ENCODE measurements at places on chromosomes 1 and 21.

DNA sequence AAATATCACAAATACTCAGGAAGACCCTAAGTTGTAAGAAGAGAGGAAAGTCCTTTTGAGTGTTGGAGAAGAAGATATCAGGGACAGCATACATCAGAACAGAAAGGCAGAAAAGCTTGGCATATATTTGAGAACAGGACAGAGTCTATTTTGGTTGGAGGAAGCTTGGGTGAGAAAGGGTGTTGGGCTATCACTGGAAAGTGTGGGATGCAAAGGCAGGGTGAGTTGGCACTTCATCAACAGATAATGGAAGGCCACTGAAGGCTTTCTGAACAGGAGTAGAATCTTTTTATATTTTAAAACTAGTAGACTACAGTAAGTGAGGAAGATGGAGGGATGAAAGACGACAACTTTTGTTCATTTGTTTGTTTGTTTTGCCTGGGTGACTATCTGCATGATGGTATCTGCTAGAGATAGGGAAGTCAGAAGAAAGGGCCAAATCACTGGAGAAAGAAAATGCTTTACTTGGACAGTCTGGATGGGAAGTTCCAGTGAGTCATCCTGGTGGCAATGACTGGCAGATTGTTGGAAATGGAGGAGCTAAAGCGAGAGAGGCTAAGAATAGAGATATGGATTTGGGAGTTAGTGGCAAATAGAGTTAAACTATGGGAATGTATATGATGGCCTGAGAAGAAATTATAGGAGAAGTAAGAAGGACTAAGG, 33.7 kb upstream of the KCNA2 start:
- no peak for DNase-seq

DNA sequence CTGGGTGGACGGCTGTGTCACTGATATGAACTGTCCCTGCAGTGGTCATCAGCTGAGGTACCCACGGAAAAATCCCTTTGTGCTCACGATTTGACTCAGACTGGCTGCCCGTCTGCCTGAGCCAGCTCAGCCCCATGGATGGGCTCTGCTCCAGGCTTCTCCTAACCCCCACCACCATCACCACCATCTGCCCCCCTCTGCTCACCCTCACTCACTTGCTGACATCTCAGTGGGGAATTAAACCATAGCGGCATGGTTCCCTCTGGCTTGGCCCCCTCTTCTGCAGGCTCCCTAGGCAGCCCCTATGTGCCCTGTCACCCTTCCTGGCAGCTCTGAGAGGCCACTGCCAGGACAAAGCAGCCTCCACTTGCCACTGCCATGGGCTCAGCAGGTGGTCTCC, 17.3 kb downstream of the SLC6A9 start:
- DNase-seq = no peak

DNA sequence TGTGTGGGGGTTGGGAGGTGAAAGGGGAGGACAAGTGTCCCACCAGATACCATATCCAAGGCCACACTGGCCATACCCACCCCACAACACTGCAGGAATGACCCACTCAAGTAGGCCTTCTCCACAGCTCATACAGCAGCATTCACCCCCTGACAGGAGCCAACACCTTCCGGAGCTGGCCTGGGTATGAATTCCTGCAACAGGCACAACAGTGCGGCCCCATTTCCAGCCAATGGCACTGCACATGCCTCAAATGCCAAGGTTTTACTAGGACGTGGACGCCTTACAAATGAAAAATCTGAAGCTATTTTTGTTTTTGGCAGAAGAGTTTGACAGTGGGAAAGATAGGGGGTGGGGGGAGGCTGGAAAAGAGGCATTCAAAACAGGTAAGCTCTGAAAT, 2.0 kb downstream of the KCND3 start:
- no peak for DNase-seq

GRCh38 chr1:158611916-158612315, 6.8 kb downstream of the OR10Z1 start:
- no peak for DNase-seq

DNA sequence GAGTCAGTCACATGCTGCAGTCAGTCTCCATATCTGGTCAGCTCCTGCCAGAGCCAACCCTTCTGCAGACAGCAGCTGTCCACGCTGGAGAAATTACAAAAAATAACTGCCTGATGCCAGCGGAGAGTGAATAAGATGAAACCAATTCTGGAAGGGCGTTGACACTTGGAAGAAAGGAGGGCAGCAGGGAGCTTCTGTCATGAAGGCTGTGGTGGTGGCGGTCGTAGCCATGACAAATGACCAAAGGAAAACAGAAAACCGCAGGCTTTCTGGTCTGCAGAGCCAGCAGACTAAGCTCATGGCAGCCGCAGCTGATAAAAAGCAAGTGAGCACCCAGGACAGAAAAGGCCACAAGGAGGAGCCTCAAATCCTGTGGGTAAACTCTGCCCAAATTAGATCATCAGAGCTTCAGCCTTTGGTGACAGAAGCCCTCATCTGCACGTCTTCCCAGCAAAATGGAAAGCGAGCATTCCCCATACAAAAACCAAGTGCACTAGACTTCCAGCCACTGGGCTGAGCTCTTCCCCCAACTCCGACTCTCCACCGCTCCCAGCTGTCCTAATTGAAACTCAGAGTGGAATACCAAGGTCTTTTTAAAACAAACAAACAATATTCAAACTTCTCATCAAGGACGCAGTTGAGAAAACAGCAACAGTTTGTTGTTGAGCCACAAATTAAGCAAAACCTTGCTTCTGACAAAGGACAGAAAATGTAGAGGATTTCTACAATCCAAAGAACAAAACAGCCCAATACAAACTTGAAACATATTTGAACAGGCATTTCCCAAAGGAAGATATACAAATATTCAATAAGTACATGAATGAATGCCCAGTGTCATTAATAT, 28.7 kb downstream of the RSPH1 start:
- DNase-seq = peak; percentile 30

DNA sequence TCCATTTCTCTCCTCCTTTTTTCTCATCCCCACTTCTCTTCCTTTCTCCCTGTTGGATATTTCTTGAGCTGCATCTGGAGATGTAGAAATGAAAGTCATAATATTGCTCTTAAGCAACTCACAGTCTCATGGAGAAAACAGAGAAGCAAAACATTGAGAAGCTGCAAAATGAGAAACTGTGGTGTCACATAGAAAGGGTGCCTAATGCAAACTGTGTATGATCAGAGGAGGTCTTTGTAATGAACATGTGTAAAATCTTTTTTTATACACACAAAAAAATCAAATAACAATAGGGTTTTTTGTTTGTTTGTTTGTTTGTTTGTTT, 11.8 kb upstream of the SLAMF7 start:
- no peak for DNase-seq

GRCh38 chr1:72371259-72372035, 89.1 kb upstream of the NEGR1 start:
- no peak for DNase-seq

DNA sequence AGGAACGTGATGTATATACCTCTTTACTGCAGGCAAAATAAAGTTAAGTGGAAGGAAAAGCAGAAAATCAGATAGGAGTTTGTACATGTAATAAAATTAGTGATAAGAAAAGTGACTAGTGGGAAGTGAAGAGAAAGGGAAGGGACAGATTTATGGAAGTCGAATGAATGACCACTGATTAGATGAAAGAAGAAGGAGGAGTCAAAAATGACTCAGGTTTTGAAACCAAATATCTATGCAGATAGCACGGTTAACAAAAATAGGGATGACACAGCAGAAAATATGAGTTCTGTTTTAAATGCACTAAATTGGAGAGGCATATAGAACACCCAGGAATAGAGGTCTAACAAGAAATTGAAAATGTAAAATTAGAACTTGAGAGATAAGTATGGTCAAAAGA, 128.0 kb downstream of the HMCN1 start:
- no peak for DNase-seq

- DNase-seq = no peak
These were observed 49.6 kb downstream of the CD58 start for GRCh38 chr1:116521186-116521585.

DNA sequence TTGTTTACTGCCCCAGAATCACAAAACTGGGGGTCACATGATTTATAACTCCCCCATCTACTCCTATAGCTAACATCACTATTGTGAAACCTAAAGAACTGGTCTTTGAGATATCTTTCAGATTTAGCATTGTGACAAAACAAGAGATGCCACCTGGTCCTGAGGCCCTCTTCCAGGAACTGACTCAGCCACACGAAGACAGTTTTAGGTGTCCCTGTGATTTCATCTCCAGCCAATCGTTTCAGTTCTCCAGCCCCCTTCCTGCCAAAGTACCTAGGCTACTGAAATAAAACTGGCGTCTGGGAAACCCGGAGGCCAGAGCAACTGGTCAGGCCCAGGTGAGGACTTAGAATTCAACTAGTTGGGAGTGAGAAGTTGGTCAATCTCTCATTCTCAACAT, 36.6 kb downstream of the TBX19 start:
- no peak for DNase-seq

- DNase-seq = no peak
These were observed 24.3 kb upstream of the CCDC190 start for GRCh38 chr1:162885265-162885664.

- DNase-seq = no peak
These were observed 1.8 kb downstream of the TMED5 start for GRCh38 chr1:93178418-93178817.

GRCh38 chr1:174225499-174226204, 66.3 kb downstream of the RABGAP1L start:
- no peak for DNase-seq

- DNase-seq = no peak
These were observed 269.6 kb upstream of the BEND5 start for GRCh38 chr1:49046305-49046704.

- no peak for DNase-seq
These were observed 54.8 kb downstream of the CLSTN1 start for GRCh38 chr1:9768983-9769382.

DNA sequence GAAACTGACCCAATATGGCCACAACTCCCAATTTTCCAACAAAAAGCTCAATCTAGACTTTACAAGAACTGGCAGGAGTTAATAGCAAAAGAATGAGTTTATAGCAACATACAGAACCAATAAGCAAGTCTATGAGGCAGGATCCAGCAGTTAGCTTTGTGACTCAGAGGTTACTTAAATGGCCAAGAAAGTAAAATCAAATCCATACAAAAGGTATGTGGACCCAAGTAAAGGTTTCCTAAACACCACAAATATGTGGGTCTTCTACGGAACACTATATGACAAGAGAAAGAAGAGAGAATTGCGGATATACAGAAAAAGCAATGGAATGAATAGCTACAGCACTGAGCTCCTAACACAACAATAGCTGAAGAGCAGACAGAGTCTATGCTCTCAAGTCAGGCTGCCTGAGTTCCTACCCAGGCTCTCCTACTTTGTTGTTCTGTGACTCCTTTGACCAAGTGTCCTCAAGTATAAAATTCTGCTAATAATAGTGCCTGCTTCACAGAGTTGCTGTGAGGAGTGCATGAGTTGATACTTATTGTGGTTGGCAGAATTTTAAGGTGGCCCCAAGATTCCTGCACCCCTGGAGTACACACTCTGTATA, 204.3 kb downstream of the SMYD3 start:
- no peak for DNase-seq

DNA sequence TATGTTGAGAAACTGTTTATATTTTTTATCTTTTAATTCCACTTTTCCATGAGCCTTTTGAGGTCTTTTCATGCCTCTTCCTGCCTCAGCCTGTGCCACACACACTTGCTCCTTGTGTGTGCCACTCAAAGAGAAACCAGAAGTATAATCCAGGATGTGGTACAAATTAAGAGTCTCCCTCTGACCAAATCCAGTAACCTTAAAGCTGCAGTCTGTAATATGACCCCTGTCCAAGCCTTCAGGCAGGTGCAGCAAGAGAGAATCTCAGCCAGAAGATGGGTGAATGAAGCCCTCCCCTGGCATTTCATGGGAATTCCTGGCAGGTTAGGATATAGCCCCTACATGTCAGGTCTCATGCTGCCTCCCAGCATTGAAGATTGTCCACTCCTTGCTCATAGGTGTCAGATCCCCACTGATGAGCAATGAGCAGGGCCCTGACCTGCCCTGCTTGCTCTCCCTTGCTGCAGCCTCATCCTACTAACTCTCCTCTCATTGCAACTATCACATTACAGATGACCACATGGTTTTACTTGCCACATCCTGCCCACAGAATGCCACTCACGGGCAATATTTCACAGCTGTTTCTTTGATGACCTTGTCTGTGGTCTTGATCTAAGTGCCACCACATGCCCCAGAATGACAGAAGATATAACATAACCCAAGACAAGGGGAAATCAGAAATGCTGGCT, 169.3 kb downstream of the SEC16B start:
- no peak for DNase-seq

- no peak for DNase-seq
These were observed 15.4 kb upstream of the ADAR start for GRCh38 chr1:154623358-154623757.

- no peak for DNase-seq
These were observed 3.2 kb downstream of the LYPLA2 start for GRCh38 chr1:23793861-23794731.

- DNase-seq = no peak
These were observed 1365.3 kb downstream of the NCAM2 start for GRCh38 chr21:22363504-22363903.

- no peak for DNase-seq
These were observed 368.3 kb upstream of the C1orf174 start for GRCh38 chr1:4268262-4268888.

DNA sequence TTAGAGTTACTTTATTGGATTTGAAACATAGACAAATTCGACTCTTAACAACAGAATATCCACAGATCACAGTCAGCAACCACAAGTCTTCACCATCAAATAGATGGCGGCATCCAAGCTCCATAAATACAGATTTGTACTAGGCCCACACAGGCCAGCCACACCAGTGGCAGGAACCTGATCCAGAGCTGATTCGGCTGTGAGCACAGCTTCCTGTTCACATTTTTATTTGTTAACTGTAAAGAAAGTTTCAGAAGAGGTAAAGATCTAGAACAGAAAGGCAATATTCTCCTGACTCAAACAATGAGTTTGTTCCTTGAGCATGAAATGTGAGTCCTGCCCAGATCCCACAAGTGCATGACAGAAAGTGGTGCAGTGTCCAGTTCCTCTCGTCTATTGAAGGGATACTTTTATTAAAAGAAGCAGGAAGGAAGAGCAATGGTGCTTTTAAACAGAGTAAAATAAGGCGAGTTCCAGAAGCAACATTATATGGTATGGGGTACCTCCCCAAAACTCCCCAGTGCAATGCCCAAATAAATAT, 205.8 kb downstream of the SLC45A1 start:
- DNase-seq = peak; percentile 53

DNA sequence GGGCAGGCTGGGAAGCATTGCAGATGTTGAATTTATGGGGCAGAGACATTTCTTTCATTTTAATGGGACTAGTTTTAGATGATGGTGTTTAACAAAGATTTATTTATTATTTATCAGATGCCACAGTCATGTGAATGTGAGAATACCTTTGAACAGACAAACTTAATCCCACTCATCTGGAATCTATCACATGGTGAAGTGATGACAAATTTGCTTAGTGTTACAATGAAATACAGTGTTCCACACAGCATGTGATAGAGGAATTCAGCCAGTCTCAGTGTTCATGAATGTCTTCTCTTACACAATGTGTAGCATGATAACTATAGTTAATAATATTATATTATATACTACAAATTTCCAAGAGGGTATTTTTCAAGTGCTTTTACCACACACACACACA, 1361.7 kb upstream of the B3GALT2 start:
- no peak for DNase-seq

Data from activated CD4-positive, alpha-beta T cell treated with anti-CD3 and anti-CD28 coated beads, Interleukin-2, amount 50 U/mL, for 16 hours (primary cell).